ENCODE measurements at places on chromosomes 1 and 21.

- DNase-seq = no peak
Observed at GRCh38 chr1:18870957-18871356, 11.5 kb upstream of the TAS1R2 start.

GRCh38 chr1:94090761-94091160 is 30.2 kb downstream of the ABCA4 start:
- no peak for DNase-seq

GRCh38 chr1:62625415-62625814 is 28.1 kb downstream of the ANGPTL3 start:
- DNase-seq = no peak

DNA sequence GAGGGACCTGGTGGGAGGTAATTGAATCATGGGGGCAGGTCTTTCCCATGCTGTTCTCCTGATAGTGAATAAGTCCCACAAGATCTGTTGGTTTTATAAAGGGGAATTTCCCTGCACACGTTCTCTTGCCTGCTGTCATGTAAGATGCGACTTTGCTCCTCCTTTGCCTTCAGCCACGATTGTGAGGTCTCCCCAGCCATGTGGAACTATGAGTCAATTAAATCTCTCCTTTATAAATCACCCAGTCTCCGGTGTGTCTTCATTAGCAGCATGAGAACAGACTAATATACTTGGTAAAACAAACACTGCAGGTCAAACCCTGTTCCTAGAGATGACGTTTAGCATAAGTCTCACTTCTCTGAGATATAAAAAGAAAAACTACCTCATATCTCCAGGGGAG is 148.3 kb downstream of the MATN1 start:
- no peak for DNase-seq

DNA sequence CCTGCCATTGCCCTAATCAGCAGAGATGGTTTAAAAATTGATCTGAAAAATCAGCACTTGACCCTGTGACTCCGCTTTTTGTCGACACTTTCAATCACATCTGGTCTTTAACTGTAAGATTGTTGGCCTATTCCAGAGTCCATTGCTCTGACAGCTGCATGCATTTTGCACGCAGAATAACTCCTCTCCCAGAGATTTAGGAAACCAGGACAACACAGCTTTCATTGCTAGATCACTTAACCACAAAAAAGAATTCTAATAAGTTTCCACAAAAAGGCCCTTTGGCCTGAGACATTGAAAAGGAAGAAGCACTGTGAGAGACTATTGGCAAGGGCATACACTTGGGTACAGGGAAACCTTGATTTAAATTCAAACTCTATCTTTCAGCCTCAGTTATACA is 373.1 kb downstream of the TGFB2 start:
- DNase-seq = no peak

GRCh38 chr1:200640963-200641401 is 20.4 kb upstream of the KIF14 start:
- no peak for DNase-seq

Data from effector CD4-positive, alpha-beta T cell (primary cell).